Activated CD4-positive, alpha-beta memory T cell treated with anti-CD3 and anti-CD28 coated beads, Interleukin-2, amount 10 ng/mL, durations not matched to agents 7 days and 5 days (primary cell): ENCODE measurements at places on chromosomes 16 and 17. TPM values are rescaled to one million over a fixed set of nuclear protein-coding genes. Genes with fewer than 3 reads are reported as not detected.

DNA sequence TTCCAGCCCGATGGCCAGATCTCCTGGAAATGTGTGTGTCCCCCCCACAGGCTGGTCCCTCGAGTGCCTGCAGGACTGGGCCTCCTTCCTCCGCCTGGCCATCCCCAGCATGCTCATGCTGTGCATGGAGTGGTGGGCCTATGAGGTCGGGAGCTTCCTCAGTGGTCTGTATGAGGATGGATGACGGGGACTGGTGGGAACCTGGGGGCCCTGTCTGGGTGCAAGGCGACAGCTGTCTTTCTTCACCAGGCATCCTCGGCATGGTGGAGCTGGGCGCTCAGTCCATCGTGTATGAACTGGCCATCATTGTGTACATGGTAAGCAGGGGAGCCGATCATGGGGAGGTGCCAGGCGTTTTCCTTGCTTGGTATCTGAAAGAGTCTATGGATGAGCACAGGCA, 22.1 kb downstream of the SLC47A1 start:
- no peak overlapping the region for H3K27ac ChIP-seq
- H3K36me3 ChIP-seq: no peaks in the 10 kb centered on the region
- DNase-seq: no peak
- H3K4me1 ChIP-seq: no peaks in the 10 kb centered on the region

DNA sequence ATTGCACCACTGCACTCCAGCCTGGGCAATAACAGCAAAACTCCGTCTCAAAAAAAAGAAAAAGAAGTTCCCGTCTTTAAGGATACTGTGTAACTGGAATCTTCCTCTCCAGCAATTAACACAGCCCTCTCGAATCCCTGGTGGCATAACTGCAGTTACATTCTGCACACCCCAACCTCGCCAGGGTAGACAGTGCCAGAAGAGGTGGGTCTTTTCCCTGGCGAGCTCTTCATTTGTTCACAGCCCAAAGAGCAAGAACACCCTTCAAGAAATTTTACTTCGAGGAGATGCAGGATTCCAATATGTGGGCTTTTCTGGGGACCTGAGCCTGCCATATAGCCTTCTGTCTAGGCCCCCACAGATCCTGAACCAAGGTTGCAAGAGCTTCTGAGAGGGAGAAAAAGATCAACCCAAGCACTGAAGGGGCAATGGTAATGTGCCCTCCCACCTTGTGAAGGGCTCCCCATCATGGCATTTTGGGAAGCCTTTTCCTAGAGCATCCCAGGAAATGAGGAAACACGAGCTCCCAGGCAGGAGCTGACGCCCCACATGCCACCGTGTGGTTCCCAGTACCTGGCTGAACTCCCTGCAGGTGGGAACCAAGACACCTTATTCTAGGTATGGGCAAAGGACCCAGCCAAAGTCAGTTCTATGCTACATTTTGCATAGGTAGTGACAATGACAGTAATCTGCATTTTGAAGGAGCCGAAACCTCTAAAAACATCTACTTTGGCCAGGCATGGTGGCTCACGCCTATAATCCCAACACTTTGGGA, 26.9 kb downstream of the TK2 start:
- DNase-seq: no peak
- H3K36me3 ChIP-seq: peaks cover 20% of the 10 kb centered on the region
- peak overlapping the region; percentile 54 for H3K4me3 ChIP-seq
- H3K27me3 ChIP-seq: no peaks in the 10 kb centered on the region

DNA sequence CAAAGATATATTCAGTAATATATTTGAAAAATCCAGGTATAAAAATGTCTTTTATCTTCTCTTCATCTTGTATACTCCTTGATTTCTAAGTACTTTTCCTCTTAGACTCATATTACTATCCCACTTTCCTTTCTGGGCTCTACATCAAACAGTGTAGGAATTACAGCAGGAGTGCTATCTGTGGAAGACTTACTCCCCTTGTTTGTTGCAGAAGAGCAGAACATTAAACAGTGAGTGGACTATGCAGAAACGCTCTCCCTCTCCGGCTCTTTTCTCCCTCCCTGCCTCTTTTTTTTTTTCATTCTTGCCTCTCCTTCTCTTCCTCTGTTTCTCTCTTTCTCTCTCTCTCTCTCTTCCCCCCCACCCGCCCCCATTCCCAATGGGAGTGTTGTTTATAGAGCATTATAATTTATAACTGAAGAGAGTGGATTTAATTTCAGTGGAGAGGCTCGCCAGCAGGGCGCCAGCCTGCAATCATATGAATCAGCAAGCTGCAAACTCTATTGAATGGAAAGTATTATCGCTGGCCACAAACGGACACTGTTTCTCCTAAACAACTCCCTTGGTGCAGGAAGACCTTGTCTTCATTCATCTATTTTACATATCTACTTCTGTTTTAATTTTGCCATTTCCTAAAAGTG, 242.3 kb upstream of the TBX2 start:
- H3K4me1 ChIP-seq: peaks cover 11% of the 10 kb centered on the region
- H3K27me3 ChIP-seq: peaks cover 2% of the 10 kb centered on the region
- no peak for DNase-seq
- H3K27ac ChIP-seq: no peak overlapping the region
- peaks cover 4% of the 10 kb centered on the region for H3K36me3 ChIP-seq

DNA sequence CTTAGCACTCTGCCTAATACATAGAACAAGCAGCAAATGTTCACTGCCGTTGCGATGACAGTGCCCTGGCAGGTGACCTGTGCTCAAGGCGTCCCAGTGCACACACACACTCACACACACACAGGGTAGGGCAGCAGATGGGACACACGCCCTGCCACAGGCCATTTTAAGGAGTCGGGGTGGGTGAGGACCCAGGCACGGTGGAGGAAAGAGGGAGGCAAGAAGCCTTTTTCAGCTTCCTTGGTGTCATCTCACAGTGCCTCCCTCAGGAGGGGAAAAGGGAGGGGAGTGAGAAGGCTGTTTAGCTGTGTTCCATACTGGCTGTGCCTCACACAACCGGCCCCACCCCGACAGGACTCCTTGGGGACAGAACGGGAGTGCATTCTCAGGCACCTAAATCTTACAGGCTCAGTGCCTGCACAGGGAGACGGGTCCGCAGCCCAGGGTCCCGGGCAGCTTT, 1.5 kb downstream of the PITPNM3 start:
- no peaks in the 10 kb centered on the region for H3K36me3 ChIP-seq
- peaks cover 9% of the 10 kb centered on the region for H3K4me1 ChIP-seq
- H3K4me3 ChIP-seq: no peak overlapping the region
- H3K27me3 ChIP-seq: peaks cover 44% of the 10 kb centered on the region
- DNase-seq: no peak
- no peak overlapping the region for H3K27ac ChIP-seq

GRCh38 chr16:12871784-12872183, 29.6 kb upstream of the SHISA9 start:
- no peak overlapping the region for H3K4me3 ChIP-seq
- H3K27ac ChIP-seq: no peak overlapping the region

DNA sequence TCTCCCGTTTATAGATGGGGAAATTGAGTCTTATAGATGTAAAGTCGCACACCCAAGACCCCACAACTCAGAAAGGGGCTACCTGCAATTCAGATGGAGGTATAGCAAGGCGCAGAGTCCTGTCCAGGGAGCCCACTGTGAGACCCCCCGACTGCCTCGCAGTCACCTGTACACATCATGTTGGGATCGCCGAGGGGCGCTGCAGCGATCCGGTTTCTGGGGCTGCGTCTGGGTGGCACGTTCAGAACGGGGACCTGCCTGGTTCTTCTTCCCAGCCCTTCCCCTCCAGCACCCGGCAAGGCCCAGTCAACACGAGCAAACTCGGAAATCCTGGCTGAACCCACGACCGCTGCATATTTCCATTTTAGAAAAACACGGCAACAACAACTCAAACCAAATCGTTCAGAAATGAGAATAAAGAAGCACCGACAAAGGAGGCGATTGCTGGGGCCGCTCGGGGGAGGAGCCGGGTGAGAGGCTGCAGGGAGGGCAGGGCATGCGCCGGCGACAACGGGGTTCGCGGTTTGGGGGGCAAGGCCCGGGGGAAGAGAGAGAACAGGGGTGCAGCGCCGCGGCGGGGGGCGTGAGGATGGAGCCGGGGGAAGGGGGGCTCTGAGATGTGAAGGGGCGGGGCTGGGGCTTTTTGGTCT, 643 bp downstream of the HSDL1 start:
- DNase-seq: peak; percentile 53
- H3K27ac ChIP-seq: peak overlapping the region; percentile 62
- H3K27me3 ChIP-seq: peaks cover 8% of the 10 kb centered on the region
- no peaks in the 10 kb centered on the region for H3K36me3 ChIP-seq

- H3K36me3 ChIP-seq: no peaks in the 10 kb centered on the region
- H3K4me1 ChIP-seq: peaks cover 1% of the 10 kb centered on the region
- no peaks in the 10 kb centered on the region for H3K27me3 ChIP-seq
- DNase-seq: no peak
These were observed 77.8 kb downstream of the WWOX start for GRCh38 chr16:78177218-78177617.

GRCh38 chr17:11909348-11909747, 87.9 kb downstream of the ZNF18 start:
- H3K27me3 ChIP-seq: no peaks in the 10 kb centered on the region
- H3K4me3 ChIP-seq: no peak overlapping the region
- H3K4me1 ChIP-seq: no peaks in the 10 kb centered on the region
- H3K36me3 ChIP-seq: no peaks in the 10 kb centered on the region
- no peak overlapping the region for H3K27ac ChIP-seq
- DNase-seq: no peak

DNA sequence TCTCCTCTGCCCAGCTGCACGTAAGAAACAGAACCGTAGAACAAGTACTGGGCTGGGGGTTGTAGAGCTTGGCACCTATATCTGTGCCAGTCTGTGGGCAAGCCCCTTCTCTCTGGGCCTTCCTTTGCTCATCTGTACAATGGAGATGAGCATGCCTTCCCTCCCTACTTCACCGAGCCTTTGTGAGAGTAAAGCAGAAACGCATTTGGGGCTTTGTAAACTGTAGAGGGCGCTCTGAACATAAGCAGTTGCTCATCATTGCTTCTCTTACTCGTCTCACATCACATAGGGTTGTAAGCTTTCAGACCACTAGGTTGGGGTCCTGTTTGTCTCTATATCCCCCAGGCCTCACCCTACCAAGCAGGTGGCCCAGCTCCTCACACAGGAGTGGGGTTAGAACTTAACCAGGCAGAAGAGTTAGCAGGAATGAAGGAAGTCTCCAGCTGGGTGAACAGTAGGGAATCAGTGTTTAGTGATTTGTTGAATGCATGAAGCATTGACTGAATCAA, 15.1 kb downstream of the SAMD14 start:
- DNase-seq: peak; percentile 56
- H3K4me1 ChIP-seq: peaks cover 7% of the 10 kb centered on the region
- no peak overlapping the region for H3K27ac ChIP-seq
- H3K4me3 ChIP-seq: no peak overlapping the region
- H3K27me3 ChIP-seq: peaks cover 39% of the 10 kb centered on the region

GRCh38 chr17:18859256-18859655, 1.3 kb downstream of the PRPSAP2 start:
- peak overlapping the region; percentile 28 for H3K27ac ChIP-seq
- H3K36me3 ChIP-seq: peaks cover 5% of the 10 kb centered on the region
- H3K4me1 ChIP-seq: peaks cover 50% of the 10 kb centered on the region
- peak overlapping the region; percentile 85 for H3K4me3 ChIP-seq

GRCh38 chr16:50252082-50252611, 14.2 kb upstream of the ADCY7 start:
- H3K27ac ChIP-seq: no peak overlapping the region
- H3K4me1 ChIP-seq: peaks cover 33% of the 10 kb centered on the region
- H3K27me3 ChIP-seq: peaks cover 1% of the 10 kb centered on the region

- peaks cover 16% of the 10 kb centered on the region for H3K4me1 ChIP-seq
- H3K27me3 ChIP-seq: peaks cover 2% of the 10 kb centered on the region
- no peaks in the 10 kb centered on the region for H3K36me3 ChIP-seq
- H3K27ac ChIP-seq: no peak overlapping the region
These were observed 32.9 kb upstream of the EFCAB13 start for GRCh38 chr17:47290870-47291241.

DNA sequence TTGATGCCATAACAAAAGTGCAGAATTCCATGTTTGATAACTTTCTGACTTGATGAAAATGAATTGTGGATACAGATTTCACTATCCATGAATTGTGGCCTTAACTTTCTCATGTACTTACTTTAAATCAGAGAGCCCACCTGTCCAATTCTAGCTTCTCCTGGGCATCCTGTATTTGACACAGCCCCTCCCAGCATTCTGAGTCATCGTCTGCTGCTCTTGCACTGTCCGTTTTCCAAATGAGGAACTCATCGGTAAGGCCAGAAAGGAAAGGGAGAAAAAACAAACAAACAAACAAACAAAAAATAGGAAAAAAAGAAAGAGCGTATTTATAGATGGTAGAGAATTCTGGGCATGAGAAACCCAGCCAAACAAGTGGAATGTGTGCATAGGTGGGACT, 361.6 kb downstream of the WWOX start:
- DNase-seq: no peak
- no peaks in the 10 kb centered on the region for H3K36me3 ChIP-seq
- H3K4me1 ChIP-seq: no peaks in the 10 kb centered on the region
- H3K4me3 ChIP-seq: no peak overlapping the region
- no peak overlapping the region for H3K27ac ChIP-seq

DNA sequence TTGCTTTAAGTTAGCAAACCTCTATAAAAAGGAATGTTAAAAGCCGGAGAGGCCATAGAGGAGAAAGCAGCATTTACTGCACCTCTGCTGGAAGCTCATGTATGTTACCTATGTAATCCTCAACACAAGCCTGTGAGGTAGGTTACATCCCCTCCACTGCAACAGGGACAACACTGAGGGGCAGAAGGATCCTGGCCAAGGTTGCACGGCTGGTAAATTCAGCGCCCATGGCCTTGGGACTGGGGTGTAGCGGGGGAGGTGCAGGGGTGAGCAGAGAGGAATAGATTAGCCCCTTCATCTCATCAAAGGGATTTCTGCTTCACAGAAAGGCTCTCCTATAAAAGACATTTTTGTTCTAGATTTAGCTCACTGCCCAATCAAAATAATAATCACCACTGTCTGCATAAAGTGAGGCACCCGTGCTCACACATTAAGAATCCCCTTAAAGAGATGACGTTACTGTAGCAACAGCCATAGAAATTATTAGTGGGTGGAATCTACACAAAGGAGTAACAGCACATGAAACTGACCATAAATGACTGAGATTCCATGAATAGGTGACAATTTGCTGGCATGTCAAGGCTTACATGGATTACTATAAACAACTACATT, 3.3 kb downstream of the ZCCHC14 start:
- H3K27ac ChIP-seq: no peak overlapping the region
- H3K4me3 ChIP-seq: peak overlapping the region; percentile 70
- DNase-seq: no peak
- peaks cover 35% of the 10 kb centered on the region for H3K27me3 ChIP-seq

GRCh38 chr16:4839942-4840341, 7.1 kb downstream of the GLYR1 start:
- H3K4me1 ChIP-seq: peaks cover 6% of the 10 kb centered on the region
- peaks cover 75% of the 10 kb centered on the region for H3K36me3 ChIP-seq
- DNase-seq: no peak
- no peak overlapping the region for H3K27ac ChIP-seq

- H3K27me3 ChIP-seq: no peaks in the 10 kb centered on the region
- no peaks in the 10 kb centered on the region for H3K4me1 ChIP-seq
- H3K36me3 ChIP-seq: no peaks in the 10 kb centered on the region
- no peak overlapping the region for H3K27ac ChIP-seq
- H3K4me3 ChIP-seq: no peak overlapping the region
- DNase-seq: no peak
These were observed 19.4 kb downstream of the IFT140 start for GRCh38 chr16:1592446-1592845.

GRCh38 chr17:40366861-40367518, 2.5 kb upstream of the GJD3 start:
- peaks cover 5% of the 10 kb centered on the region for H3K27me3 ChIP-seq
- peaks cover 13% of the 10 kb centered on the region for H3K4me1 ChIP-seq
- no peak for DNase-seq

The NHERF2 gene
- 0.85 TPM for total RNA-seq

The GAST gene
- not detected for total RNA-seq

The SEPTIN1 gene
- 354 TPM for total RNA-seq

The TMEM204 gene
- total RNA-seq: 43.5 TPM

The NPIPB6 gene
- total RNA-seq: 1.5 TPM

The FAM83G gene
- 6.5 TPM for total RNA-seq
